ENCODE measurements at places on chromosomes 1 and 21. TPM values are rescaled to one million over a fixed set of nuclear protein-coding genes. Genes with fewer than 3 reads are reported as not detected.

Gene MNDA
- total RNA-seq, result not detected

Gene CCDC24
- 3.5 TPM for total RNA-seq

Gene FMO5
- total RNA-seq, result 1.3 TPM

Gene PTGER3
- 1.5 TPM for total RNA-seq

- peaks cover 23% of the 10 kb centered on the region for H3K27me3 ChIP-seq
- H3K27ac ChIP-seq, result no peak overlapping the region
Measured at GRCh38 chr1:10889650-10890353, 93.4 kb upstream of the CASZ1 start.

DNA sequence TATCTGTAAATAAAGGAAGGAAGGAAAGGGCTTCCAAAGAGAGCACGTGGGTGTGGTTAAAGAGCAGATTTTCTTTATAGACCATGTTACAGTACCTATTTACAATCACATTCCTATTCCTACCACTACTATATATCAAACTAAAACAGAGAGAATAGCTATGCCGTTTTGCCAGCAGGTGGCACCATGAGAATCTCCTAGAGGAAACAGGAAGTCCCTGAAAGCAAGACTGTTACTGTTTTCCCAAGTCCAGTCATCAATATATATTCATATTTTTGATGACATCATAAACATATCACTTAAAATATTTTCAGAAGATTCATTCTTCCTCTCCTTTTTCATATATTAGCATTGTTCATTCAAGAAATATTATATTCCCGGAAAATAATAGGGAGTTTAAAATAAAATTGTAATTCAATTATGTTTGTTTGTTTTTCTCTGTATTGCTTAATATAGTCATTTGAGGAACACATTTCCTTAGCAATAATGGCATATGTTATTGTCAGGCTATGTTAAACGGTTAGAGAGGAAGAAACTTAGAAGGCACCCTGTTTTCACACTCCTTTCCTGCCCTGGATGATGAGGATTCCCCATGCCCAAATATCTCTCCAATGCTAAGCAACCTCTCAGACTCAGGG lies 6.6 kb downstream of the CCDC190 start:
- no peaks in the 10 kb centered on the region for H3K27me3 ChIP-seq
- no peaks in the 10 kb centered on the region for H3K36me3 ChIP-seq
- peak; percentile 84 for DNase-seq
- no peak overlapping the region for H3K4me3 ChIP-seq
- peaks cover 13% of the 10 kb centered on the region for H3K4me1 ChIP-seq

GRCh38 chr1:190084552-190084951 lies 393.1 kb downstream of the BRINP3 start:
- H3K27ac ChIP-seq, result no peak overlapping the region
- no peak overlapping the region for H3K4me3 ChIP-seq
- no peaks in the 10 kb centered on the region for H3K36me3 ChIP-seq
- no peaks in the 10 kb centered on the region for H3K27me3 ChIP-seq

- no peaks in the 10 kb centered on the region for H3K27me3 ChIP-seq
- peaks cover 9% of the 10 kb centered on the region for H3K36me3 ChIP-seq
- no peaks in the 10 kb centered on the region for H3K4me1 ChIP-seq
- no peak overlapping the region for H3K4me3 ChIP-seq
- H3K27ac ChIP-seq, result no peak overlapping the region
Measured at GRCh38 chr1:156964441-156964840, 44.0 kb downstream of the LRRC71 start.

DNA sequence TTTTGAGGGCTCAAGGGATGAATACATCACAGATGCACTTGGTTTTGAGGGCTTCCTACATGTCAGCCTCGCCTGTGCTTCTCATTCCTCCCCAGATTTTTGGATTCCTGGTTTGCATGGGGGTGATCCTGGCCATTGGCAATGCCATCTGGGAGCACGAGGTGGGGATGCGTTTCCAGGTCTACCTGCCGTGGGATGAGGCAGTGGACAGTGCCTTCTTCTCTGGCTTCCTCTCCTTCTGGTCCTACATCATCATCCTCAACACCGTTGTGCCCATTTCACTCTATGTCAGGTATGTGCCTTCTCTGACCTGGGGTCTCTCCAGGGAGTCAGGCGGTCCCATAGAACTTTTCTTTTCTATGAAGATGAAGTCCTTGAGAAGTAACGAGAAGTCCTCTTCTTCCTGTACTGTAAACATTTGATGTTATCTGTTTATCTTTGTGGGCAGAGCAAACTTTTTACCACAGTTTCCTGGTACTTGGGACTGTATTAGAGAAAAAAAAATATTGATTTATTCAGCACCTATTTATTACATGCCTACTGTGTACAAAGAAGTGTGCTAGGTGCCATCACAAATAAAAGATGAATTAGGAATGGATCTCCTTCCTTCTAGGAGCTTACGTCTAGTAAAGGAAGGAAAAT lies 12.0 kb downstream of the ATP8B2 start:
- H3K4me3 ChIP-seq, result no peak overlapping the region
- no peaks in the 10 kb centered on the region for H3K27me3 ChIP-seq
- H3K4me1 ChIP-seq, result peaks cover 5% of the 10 kb centered on the region
- H3K36me3 ChIP-seq, result peaks cover 45% of the 10 kb centered on the region

DNA sequence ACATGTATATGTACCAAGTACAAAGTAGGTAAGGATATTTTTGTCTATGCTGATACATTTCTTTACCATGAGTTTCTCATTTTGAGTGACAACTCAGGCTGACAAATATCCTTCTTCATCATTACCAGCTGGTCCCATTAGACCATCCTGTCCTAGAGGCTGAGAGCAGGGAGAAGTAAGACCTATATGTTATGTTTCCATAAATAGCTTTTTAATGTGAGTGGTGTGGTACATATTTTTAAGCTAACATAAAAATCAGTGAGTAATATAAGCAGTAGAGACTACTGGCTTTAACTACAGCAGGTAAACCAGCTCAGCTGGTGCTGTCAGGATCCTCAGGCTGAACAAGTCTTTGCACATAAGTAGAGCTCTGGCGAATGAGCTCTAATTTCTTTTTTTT lies 62.4 kb downstream of the CLEC20A start:
- no peak overlapping the region for H3K4me3 ChIP-seq
- H3K4me1 ChIP-seq, result no peaks in the 10 kb centered on the region
- H3K27me3 ChIP-seq, result no peaks in the 10 kb centered on the region
- H3K36me3 ChIP-seq, result no peaks in the 10 kb centered on the region
- no peak for DNase-seq
- H3K27ac ChIP-seq, result no peak overlapping the region

GRCh38 chr1:171935664-171936063 lies 94.4 kb downstream of the DNM3 start:
- DNase-seq, result no peak
- H3K4me1 ChIP-seq, result no peaks in the 10 kb centered on the region
- H3K27ac ChIP-seq, result no peak overlapping the region
- no peaks in the 10 kb centered on the region for H3K27me3 ChIP-seq
- no peak overlapping the region for H3K4me3 ChIP-seq

DNA sequence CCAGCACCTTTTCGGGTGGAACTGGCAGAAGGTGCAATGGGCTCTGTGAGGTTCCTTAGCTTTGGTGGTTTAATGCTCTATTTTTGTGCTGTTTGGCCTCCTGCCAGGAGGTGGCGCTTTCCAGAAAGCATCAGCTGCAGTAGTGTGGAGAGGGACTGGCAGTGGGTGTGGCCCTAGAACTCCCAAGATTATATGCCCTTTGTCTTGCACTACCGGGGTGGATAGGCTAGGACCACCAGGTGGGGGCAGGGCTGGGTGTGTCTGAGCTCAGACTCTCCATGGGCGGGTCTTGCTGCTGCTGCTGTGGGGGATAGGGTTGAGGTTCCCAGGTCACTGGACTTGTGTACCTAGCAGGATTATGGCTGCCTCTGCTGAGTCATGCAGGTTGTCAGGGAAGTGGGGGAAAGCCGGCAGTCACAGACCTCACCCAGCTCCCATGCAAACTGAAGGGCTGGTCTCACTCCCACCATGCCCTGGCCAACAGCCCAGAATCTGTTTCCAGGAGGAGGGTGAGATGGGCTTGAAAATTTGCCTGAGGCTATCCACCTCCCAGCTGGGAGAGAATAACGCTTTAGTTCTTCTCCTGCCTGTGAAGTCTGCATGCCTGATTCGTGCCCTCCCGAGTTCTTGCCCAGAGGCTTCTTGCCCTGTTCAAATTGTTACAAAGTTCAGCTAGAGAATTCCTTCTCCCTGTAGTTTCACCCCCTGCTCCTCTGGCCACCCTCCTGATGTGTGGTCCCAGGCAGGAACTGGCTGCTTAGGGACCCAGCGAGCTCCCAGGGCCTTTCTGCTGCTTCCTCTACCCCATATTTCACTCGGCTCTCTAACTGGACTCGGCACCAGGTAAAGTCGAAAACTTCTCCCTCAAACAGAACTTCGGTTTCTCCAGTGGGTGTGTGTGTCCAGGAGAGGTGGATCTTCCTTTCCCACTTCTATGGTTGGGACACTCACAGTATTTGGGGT lies 76.5 kb upstream of the BTG3 start:
- H3K27ac ChIP-seq, result no peak overlapping the region
- no peak overlapping the region for H3K4me3 ChIP-seq
- peak; percentile 67 for DNase-seq

DNA sequence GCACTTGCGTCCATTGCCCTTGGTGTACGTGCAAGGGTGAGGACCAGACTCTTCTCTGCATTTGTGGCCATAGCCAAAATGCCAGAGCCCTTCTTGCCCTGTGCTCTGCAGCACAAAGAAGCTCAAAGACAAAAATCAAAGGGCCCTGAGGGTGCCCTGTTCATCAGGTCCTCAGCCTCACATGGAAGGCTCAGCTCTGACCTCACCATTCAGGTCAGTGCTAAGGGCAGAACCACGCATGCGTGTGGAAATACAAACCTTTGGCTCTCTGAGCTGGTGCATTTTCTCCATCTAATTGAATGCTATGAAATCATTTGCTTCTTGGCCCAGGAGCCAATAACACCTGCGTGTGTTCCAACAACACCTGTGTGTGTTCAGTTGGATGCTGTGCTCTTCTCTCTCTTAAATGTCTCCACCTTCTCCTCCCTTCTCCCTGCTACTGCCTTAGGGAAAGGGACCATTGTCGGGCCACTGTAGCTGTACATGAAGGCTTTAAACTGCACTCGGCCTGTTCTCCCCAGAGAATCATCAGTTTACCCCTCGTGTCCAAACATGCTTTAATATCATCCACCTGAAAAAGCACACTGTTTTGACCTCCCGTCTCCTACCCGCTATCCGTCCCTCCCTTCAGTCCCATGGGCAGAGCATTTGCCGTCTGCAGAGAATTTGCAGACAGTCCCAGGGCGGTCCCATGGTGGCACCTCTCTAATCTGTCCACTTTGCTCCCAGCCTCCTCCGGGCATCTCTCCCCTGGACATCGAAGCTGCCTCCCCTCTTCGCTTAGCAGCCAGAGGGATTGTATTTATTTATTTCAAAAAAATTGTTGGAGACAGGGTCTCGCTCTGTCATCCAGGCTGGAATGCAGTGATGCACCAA lies 60.6 kb downstream of the EVA1C start:
- no peaks in the 10 kb centered on the region for H3K4me1 ChIP-seq
- H3K4me3 ChIP-seq, result no peak overlapping the region
- H3K27me3 ChIP-seq, result no peaks in the 10 kb centered on the region
